Hippocampal formation (tissue), 2 donors: ENCODE measurements at places on chromosomes 3 and 15.

DNA sequence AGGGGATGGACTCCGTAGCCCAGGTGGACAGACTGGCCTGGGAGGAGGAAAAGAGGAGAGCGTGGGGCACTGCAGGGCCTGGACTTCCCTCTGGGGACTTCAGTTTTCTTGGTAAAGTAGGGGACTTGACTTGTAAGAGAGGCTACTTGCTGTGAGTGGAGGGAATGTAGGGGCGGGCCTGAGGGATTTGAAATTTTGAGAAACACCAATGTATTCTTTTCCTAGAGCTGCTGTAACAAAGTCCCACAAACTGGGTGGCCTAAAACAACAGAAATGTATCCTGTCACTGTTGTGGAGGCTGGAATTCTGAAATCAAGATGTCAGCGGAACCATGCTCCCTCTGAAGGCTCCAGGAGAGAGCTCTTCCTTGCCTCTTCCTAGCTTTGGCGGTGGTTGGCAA, 5.8 kb upstream of the HEG1 start:
- DNase-seq: no peak

GRCh38 chr3:12954891-12955650, 113.7 kb upstream of the RPL32 start:
- peak; percentile 57 for DNase-seq

- no peak for DNase-seq
Measured at GRCh38 chr15:66590435-66590834, 24.6 kb upstream of the LCTL start.

- no peak for DNase-seq
Measured at GRCh38 chr3:176247191-176247590, 950.1 kb downstream of the TBL1XR1 start.

- no peak for DNase-seq
Measured at GRCh38 chr15:101004500-101004899, 85.3 kb downstream of the LRRK1 start.

- DNase-seq: no peak
Measured at GRCh38 chr15:56082263-56082761, 88.9 kb upstream of the NEDD4 start.
